ENCODE measurements at places on chromosomes 12 and 14.

DNA sequence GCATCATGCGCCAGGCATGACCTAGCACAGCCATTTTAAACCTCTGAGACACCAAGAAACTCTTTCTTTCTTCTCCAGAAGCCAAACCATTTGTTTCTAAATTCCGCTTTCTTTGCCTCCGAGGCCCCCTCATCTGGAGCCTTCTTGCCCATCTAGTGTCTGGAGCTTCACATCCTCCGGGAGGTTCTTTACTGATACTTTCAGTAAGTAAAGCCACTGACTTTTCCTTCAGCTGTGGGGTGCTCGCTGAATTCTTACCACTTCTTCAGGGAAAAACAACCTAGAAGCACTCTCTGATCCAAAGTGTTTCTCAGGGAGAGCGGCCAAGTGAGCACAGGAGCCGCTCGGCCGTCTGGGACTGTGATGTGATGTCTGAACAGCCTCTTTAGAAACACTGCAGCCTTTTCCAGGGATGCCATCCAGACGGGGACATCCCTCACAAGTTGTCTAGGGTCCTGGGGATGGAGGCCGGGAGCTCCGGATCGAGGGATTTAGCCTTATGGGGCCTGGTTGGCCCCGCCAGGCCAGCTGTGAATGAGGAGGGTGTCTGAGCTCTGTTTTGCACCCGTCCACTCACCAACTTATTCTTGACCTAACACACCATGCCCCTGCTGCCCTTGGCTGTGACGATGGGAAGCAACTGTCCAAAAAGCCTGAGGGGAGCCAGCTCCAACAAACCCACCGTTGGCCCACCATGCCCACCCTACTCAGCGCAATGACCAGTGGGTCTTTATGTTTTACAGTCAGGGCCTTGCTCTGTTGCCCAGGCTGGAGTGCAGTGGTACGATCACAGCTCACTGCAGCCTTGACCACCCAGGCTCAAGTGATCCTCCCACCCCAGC, 160.6 kb downstream of the ZFP36L1 start:
- DNase-seq: no peak

DNA sequence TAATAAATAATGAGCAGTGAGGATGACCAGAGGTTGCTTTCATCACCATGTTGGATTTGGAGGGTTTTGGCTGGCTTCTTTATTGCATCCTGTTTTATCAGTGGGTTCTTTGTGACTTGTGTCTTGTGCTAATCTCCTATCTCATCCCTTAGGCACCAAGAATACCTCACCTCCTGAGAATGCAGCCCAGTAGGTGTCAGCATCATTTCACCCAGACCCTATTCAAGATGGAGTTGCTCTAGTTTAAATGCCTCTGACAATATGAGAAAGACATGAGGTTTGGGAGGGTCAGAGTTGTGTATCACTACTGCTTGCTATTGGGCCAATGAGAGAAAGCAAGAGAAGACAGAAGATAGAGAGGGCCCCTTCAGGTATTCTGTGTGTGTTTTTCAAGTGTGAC, 592.2 kb downstream of the ETNK1 start:
- DNase-seq: no peak

- DNase-seq: no peak
These were observed 23.7 kb downstream of the A2M start for GRCh38 chr12:9091891-9092598.

- no peak for DNase-seq
These were observed 3.1 kb upstream of the ACTR6 start for GRCh38 chr12:100197486-100197885.

DNA sequence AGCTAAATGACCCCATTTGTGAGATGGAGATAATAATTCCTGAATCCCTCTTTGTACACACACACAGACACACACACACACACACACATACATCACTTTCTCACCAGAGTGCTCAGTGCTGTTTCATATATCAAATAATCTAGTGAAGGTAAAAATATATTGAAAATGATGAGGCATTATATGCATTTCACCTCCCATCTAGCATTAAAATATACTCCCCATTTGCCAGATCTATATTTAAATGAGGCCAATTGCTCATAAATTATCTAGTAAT, 490.7 kb upstream of the FLRT2 start:
- DNase-seq: no peak

DNA sequence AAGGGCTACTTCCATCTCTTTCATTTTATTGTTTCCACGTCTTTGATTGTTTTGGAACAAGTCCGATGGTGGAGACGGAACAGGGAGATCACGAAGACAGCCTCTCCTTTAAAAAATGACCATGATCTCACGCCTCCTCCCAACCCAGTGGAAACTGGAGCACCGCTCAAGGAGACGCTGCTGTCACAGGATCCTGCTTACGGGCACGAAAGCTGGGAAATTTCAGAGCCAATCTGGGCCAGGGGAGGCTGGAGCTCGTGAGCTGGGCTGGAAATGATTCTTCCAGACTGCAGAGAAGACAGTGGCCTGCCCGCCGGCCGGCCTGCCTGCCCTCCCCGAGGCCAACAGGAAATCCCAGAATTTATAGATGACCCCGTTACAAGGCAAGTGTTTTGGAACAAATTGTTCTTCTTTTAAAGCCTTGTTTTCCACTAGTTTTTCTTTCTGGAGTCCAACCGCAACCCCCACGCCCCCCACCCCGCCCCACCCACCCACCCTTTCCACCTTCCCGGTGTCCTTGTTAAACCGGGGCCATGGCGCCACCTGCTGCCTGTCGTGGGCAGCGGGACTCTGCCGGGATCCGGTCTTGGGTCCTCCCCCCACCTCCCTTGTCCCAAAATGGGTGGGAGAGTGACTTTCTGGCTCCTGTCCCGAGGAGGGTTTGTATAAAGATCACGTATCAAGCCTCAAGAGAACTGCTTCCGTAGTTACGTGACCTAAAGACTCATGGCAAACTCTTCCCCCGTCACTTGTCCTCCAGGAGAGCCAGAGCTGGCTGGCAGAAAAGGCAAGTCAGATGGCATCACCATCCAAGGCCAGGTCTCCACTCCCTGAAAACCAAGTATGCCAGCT, 40.3 kb downstream of the MAP1LC3B2 start:
- DNase-seq: peak; percentile 51

GRCh38 chr14:89855961-89856656, 98.4 kb downstream of the EFCAB11 start:
- DNase-seq: no peak

DNA sequence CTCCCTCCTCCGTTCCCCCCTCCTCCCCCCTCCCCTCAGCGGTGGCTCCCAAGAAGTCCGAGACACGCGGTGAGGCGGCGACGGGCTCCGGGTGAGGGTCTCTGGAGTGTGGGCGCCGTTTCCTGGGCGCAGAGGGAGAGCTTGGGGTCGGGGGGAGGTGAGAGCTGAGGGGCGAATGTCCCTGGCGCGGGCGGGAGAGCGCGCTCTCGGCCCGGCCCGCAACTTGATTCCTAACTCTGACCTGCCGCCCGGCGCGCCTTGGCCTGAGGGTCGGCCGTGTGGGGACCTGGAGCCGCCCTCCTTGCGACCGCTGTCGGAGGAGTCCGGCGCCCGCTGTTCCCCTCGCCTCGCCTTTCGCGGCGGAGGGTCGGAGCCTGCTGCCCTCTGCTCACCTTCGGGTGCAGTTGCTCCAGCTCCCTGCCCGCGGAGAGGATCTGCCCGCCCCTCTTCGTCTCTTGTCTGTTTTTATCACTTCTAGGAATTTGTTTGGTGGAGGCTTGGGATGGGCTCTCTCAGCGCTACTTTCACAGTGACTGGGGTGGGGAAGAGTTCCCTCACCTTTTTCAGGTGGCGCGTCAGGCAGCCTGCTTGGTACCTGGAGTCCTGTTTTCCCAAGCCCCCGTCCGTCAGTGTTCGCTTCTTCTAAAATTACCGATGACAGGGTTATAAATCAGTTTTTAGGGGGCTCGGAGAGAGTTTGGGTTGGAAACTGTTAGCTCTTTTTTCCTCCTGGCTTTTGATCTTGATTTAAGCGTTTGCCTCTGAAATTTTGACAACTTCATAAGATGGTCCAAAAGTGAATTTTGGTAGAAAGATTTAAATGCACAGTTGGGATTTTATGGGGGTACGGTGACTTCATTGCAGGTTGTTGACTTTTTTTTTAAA, 495 bp downstream of the ADIPOR2 start:
- no peak for DNase-seq

DNA sequence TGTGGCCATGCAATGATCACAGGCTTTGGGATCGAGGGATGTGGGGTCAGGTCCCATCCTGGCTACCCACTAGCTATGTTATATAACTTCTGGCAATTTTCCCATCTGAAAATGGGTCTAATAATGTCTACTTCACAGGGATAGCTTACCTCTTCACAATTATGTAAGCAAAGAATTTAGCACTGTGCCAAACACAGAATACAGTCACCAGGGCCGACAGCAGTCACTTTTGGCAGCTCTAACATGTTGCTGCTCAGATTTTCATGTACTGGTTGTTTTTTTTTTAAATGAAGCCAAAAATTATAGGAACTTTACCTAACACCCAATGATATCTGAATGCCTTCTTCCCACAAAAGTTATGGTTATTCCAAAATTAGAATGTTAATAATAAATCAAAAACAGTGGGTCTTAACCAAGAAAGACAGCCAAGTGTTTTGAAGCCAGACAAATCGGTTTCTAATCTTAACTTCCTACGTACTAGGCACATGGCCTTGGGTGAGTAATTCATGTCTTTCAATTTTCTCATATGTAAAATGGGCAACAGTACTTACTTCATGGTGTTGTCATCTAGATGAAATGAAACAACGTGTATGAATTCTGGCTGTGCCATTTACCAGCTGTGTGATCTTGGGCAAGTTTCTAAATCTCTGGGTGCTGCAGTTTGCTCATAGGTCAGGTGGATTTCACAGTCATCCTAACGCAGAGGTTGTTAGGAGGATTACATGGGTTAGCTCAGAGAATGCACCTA, 13.0 kb upstream of the PCED1B start:
- DNase-seq: no peak

DNA sequence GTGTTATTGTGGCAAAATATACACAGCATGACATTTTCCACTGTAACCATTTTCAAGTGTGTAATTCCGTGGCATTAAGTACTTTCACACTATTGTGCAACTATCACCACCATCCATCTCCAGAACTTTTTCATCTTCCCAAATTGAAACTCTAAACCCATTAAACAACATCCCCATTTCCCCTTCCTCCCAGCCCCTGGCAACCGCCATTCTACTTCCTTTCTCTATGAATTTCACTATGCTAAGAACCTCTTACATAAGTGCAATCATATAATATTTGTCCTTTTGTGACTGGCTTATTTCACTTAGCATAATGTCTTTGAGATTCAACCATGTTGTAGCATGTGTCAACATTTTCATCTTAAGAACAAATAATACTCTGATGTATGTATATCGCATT, 67.8 kb upstream of the PYGL start:
- no peak for DNase-seq

GRCh38 chr14:31405599-31406232, 14.6 kb downstream of the HEATR5A start:
- DNase-seq: no peak

DNA sequence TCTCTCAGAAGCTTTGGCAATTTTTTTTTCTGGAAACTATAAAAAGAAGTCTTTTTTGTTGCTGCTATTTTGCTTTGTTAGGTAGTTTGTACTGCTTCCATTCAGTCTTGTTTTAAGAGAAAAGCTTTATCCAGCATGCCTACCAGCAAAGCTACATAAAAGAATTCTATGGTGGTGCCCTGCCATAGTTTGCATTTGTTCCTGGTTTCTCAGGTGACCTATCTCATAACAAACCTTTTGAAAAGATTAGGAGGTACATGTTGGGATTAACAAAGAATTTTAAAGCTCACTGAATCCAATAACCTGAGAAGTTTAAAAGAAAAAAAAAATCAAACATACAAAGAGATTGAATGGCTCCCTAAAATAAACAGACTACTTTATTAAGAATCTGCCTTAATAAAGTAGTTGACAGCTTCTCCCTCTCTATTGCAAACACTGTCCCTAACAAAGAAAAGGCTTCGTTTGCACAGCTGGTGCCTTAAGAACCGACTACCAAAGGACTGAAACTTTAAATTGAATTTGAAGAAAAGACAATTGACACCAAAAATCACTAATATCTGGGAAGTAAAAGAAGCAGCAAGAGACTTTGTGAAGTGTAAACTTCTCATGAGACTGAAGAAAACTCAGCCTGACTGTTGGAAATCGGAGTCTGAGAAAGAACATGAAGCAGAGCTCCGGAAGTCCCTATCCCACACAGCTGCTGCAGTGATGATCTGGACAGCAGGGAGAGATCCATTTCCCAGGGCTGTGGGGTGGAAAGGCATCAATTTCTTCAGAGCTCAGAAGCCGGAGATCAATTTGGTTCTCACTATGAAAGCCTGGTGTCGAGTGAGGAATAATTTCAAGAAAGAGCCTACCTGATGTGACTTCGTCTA, 102.7 kb upstream of the PLEKHA5 start:
- DNase-seq: no peak

DNA sequence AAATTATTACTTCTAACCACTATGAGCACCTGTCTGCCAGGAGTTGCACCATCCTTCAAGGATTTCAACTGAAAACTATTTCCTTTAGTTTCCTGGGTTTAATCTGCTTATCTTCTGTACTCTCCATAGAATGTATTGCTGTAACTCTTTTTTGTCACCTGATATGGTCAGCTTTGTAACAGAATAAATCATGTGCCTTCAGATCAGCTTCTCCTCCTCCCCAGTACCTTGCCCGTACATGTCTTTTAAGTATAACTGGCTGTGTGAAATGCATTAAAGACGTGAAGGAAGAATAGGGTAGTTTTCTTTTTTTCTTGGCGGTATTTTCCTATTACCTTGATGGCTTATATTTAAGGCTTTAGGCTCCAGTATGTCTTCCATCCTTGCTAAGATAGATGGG, 200.3 kb upstream of the NAV3 start:
- DNase-seq: no peak

DNA sequence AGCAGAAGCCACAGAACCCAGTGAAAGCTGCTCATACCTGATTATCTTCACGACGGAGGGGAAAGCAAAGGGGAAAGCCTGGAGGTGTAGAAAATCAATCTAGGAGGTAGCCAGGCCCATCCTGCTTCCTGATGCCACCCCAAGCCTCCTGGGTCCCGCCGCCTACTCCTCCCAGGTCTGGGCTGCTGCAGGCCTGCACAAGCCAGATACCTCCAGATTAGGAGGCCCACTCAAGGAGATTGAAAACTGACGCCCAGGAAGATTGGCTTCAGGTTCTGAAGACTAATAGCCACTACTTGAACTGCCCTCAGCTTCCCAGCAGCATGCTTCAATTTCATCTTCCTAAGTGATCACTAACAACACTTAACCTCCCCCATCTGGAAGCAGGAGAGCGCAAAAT, 87.1 kb downstream of the GCH1 start:
- no peak for DNase-seq

GRCh38 chr14:50371546-50371945, 25.1 kb downstream of the CDKL1 start:
- no peak for DNase-seq

DNA sequence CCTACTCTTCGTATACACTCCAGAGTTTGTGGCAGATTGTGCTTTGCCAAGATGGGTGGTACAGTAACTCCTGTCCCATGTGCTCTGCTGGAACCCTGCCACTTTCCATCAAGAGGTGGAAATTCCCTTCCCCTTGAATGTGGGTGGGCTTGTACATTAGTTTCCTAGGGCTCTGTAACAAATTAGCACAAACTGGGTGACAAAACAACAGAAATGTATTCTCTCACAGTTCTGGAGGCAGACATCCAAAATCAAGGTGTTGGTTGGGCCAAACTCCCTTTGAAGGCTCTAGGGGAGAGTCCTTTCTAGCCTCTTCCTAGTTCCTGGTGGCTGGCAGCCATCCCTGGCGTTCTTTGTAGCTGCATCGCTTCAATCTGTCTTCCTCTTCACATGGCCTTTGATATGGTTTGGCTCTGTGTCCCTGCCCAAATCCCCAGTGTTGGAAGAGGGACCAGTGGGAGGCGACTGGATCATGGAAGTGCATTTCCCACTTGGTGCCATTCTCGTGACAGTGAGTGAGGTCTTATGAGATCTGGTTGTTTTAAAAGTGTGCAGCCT, 117.5 kb downstream of the VRK1 start:
- no peak for DNase-seq

GRCh38 chr14:101206556-101206955, 303.0 kb upstream of the RTL1 start:
- no peak for DNase-seq
